MV-4-11 (cell line): ENCODE measurements at places on chromosomes 13 and 19.
A peak's percentile ranks its signal among the peaks of the same experiment; 100 is the strongest.

- DNase-seq, result no peak
Observed at GRCh38 chr13:76634431-76635191, 251.6 kb downstream of the KCTD12 start.

- DNase-seq, result peak; percentile 57
Observed at GRCh38 chr13:113907635-113908617, 44.0 kb upstream of the GAS6 start.

DNA sequence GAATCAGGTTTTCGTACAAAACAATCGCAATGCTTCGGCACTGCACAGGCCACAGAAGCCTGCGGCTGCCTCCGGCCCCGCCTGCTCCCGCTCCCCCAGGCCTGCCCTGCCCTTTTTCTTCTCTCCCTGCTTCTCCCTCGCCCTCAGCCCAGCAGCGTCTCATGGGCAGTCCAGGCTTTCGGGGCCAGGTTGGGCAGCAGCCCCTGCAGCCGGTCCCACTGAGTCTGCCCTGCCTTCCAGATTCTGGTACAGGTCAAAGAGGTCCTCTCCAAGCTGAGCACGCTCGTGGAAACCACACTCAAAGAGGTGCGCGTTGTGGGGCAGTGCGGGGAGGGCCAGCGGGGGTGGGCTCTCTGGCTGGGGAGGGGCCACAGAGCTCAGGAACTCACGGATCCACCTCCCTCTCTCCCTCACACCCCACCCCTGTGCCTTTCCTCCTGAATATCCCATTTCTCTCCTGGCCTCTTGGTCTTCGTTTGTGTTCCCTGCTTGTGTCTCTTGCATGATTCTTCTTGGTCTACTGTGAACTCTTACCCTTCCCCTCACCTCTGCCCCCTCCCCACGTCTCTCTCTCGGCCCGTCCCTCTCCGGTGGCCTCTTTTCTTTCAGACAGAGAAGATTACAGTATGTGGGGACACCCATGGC lies 30.1 kb downstream of the CCDC8 start:
- DNase-seq, result no peak

- peak; percentile 81 for DNase-seq
Observed at GRCh38 chr19:3710265-3710812, 2.2 kb downstream of the TJP3 start.

- DNase-seq, result no peak
Observed at GRCh38 chr19:53553156-53553555, 15.2 kb downstream of the ZNF331 start.

GRCh38 chr13:32378012-32378411 lies 49.9 kb downstream of the N4BP2L1 start:
- no peak for DNase-seq

DNA sequence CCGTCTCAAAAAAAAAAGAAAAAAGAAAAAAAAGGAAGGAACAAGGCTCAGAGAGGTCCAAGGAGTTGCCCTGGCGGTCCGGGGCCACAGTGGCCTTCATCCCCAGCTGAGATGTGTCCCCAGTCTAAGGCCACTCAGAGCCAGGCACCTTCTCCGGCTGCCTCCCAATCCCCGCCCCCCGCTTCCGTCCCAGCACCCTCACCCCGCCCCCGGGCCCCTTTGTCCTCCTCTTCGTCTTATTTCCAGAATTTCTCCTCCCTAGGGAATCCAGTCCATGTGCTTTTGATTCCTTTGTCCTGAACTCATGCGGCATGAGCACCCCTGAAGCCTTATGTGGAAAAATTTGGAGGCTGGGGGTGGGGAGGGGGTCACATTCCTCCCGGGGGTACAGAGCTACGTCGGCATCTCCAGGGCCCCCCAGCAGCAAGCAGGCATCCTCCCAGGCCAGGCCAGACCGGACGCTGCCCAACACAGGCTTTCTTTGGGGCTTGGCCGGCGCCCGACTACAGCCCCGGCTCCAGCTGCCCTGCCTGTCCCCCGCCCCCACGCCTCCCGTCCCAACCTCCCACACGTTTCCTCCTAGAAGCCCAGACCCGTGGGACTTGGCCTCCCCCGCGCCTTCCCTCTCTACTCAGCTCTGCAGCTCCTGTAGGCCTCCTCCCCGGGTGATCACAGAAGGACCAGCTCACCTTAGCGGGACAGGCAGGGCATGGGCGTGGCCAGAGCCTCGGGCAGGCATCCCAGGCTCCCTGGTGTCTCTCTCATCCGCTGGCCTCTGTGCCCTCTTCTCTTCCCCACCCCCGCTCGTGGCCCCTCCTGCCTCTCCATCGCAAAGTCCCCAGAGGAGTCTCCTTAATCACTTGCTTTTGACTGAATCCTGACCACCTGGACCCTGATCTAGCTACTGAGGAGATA lies 17.8 kb upstream of the ADGRE5 start:
- peak; percentile 59 for DNase-seq

DNA sequence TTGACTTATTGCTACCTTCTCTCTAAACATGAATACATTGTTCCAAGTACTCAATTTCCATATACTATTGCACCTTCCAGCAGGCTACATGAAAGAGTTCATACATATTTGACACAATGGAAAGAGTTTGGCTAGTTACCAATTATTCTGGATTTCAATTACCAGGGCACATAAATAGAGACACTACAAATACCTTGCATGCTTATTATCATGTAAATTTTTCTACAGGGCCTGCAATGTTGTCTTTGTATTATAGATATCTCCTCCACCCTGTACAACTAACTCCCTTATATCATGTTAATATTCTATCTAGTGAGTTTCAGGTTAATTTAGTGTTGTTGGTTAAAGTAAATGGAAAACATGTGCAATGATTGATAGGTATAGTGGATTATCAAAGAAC lies 540.7 kb upstream of the SLITRK5 start:
- no peak for DNase-seq

GRCh38 chr13:38202740-38203139 lies 146.9 kb upstream of the UFM1 start:
- DNase-seq, result no peak

DNA sequence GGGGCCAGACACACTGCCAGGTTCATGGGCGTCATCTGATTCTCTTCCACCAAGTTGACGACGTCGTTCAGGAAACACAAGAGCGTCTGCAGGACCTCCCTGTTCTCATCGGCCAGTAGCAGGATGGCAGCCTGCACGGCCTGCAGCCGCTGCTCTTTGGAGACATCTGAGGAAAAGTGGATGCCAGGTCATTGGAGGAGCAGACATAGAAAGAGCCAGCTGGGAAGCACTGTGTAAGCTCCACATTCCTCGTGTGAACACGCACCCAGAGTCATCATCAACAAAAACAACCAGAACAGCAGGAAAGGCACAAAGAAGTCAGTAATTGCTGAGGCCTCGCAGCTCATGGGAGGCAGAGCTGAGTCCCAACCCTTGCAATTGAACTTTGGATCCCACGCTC lies 96.5 kb downstream of the KL start:
- no peak for DNase-seq

DNA sequence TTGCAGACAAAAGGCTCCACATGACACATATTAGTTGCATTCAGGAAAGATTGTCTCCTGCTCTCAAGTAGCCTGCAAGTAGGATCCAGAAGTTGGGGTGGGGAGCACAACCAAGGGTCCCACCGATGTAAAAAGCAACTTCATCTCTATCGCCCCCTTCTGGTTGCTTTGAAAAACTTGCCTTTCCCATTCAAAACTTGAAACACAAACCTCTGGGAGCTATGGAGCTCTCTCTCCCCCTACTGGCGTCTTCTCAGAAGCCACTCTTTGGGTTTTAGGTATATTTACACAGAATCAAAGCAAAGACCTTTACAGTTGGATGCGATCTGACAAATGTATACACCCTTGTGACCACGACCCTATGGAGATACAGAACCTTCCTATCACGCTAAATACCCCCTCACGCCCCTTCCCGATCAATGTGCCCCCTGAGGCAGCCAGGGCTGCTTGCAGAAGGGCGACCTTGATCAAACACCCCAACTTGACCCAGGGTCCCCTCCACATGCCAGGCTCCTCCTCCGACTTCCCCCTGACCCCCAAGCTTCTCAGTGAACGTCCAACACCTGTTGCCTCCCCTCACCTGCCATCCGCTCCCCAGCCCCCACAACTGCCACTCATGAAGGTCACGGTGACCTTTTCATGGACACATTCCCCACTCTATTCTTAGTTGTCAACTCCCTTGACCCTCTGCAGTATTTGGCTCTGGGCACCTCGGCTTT lies 10.1 kb downstream of the NOSIP start:
- DNase-seq, result peak; percentile 86

GRCh38 chr19:3699741-3700241 lies 477 bp downstream of the PIP5K1C start:
- DNase-seq, result no peak

GRCh38 chr19:21593934-21594820 lies 88.8 kb downstream of the ZNF429 start:
- peak; percentile 77 for DNase-seq

DNA sequence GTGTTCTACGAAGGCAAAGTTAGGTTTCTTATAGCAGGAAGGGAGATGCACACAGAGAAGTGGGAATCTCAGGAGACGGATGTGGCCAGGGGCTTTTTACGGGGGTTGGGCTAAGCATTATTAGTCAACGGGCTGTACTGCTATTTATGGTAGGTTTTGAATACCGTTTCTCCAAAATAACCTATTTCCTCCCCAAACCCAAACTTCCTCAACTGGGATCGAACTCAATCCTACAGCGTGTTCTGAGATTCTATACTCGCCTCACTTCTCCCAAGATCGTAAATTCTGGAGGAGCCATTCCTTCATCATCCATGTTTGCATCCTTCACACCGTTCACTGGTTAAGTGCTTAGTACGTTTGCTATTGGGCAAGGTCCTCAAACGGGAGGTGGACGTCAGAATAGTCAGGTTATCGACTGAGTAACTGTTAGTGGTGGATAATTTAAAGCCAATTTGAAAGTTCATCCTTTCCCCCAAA lies 1.2 kb upstream of the TRIM13 start:
- peak; percentile 79 for DNase-seq

- no peak for DNase-seq
Observed at GRCh38 chr13:20394506-20394905, 131.2 kb downstream of the CRYL1 start.

- DNase-seq, result no peak
Observed at GRCh38 chr13:47621931-47622330, 379.1 kb downstream of the SUCLA2 start.

- DNase-seq, result no peak
Observed at GRCh38 chr13:107644136-107644535, 571.2 kb downstream of the LIG4 start.

- no peak for DNase-seq
Observed at GRCh38 chr13:58018865-58019264, 387.3 kb downstream of the PCDH17 start.

GRCh38 chr13:113967729-113968462 lies 6.0 kb downstream of the C13orf46 start:
- no peak for DNase-seq

DNA sequence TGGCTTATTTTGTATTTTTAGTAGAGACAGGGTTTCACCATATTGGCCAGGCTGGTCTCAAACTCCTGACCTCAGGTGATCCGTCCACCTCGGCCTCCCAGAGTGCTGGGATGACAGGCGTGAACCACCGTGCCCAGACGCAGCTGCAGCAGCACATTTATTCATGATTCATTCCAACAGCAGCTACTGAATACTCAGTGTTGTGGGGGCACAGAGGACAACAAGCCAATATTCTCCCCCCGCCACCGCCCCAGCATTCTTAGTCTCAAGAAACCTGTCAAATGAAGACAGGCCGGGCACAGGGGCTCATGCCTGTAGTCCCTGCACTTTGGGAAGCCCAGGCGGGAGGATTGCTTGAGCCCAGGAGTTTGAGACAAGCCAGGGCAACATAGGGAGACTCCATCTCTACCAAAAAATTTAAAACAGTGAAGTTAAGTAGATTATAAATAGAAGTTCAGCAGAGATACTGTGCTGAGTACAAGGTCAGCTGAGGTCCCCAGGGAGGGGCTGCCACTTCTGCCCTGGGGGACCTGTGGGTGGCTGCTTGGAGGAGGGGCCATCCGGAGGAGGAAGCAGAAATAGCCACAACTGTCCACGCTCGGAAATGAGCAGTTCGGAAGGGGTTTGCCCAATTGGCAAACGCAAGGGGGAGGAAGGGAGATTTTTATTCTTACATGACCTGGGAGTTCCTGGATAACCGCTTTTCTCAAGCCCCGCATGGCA lies 4.3 kb downstream of the DOT1L start:
- DNase-seq, result peak; percentile 94

- DNase-seq, result peak; percentile 35
Observed at GRCh38 chr19:38319421-38320258, at the start of gene KCNK6. KCNK6 (plus strand) TSS chr19:38319845; CDS start chr19:38319951, 106 bp downstream.

DNA sequence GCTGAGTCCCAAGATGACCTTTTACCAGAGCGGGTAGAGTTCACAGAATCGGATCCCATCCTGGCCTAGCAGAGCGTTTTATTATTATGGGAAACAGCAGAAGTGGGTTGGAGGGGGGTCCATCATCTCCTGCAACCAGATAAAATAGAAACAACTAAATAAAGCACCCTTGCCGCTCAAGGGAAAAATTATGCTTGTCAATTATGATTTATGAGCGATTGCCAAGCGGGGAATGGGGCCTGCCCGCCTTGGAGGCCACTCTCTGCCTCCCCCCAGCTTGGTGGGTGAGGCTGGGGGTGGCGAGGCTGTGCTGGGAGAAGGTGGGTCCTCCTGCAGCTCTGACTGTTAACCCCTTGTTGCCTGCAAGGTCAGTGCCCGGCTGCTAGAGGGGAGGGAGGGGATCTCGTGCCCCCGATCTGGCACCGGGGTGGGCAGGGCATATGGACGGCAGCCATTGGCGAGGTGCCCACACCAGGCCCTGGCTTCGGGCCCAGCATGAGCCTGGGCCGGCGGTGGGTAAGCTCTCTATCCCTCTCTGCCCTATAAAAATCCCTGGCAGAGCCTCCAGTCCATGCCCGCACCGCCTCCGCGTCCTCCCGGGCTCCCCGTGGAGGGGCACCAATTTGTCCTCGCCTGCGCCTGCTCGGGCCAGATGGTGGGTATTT lies 129.1 kb downstream of the URI1 start:
- no peak for DNase-seq

- DNase-seq, result no peak
Observed at GRCh38 chr13:58329746-58330145, 698.2 kb downstream of the PCDH17 start.

GRCh38 chr19:14556662-14557188 lies 15.1 kb downstream of the NDUFB7 start:
- DNase-seq, result peak; percentile 78

- peak; percentile 56 for DNase-seq
Observed at GRCh38 chr19:31340042-31341025, 8.9 kb downstream of the TSHZ3 start.
